ENCODE measurements at places on chromosomes 2 and 18.

- DNase-seq = no peak
These were observed 27.9 kb upstream of the RNU4ATAC start for GRCh38 chr2:121502781-121503180.

DNA sequence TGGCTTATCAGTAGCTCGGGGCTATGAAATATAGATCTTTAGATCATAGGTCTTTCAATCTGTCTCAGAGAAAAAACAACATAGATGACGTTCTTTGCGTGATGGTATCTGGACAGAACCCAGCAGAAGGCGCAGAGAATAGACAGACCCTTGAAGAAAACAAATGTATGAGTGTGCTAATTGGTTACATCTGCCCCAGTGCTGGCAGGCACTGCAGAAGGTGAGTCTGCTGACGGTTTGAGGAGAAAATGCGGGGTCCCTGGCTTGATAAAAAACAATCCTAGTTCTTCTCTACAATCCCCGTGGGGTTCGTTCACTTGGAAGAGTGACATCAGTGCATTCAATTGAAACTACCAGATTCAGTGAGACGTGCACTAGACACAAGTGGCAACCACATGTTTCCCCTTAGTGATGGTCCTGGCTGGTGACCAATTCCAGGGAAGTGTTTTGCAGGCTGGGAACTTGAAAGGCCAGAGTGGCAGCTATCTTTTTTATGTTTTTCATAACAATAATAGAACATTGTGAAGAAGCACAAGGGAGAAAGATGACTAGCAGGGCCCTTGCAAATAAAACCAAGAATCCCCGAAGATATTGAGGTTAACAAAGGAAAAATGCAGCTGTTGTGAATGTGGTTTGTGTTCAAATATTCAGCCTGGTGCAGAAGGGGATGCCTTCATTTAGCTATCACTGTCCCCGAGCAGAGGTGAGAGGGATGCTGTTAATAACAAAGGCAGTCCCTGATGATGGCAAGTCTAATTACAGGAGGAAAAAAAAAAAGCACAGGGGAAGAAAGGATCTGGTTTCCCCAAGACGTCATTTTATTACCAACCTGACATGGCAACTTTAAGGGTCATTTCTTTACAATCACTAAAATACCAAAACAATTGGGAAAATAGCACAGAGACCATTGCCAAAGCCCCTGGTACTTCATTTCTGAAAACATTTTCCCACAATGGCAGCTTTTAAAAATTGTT is 337.6 kb upstream of the FIGN start:
- peak; percentile 83 for DNase-seq

DNA sequence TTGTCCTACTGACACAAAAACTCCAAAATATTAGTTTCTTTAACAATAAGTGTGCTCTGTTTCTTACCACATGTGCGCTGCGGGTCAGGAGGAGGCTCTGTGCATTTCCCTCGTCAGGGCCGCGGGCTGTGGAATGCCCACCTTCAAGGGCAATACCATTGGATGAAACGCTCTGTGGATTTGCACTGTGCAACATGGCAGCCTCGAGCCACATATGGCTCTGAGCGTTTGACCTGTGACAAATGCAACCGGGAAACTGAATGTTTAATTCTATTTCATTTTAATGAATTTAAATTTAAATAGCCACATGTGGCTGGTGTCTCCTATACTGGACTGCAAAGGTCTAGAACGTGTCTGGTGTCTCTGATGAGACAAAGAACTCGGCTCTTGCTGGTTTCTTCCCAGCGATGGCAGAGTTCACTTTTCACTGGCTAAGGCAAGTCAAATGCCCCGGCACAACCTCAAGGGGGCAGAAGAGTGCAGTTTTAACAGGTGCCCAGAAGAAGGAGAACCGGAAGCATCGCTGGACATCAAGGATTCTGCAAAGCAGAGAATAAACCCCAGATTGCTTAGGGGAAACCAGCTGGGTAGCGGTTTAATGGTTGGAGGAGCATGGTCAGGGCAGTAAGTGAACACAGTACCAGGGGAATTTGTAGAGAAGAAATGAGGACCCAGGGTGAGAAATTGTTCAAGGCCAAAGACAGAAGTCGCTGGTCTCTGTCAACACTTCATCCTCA is 37.0 kb upstream of the TMEM18 start:
- DNase-seq = peak; percentile 87

DNA sequence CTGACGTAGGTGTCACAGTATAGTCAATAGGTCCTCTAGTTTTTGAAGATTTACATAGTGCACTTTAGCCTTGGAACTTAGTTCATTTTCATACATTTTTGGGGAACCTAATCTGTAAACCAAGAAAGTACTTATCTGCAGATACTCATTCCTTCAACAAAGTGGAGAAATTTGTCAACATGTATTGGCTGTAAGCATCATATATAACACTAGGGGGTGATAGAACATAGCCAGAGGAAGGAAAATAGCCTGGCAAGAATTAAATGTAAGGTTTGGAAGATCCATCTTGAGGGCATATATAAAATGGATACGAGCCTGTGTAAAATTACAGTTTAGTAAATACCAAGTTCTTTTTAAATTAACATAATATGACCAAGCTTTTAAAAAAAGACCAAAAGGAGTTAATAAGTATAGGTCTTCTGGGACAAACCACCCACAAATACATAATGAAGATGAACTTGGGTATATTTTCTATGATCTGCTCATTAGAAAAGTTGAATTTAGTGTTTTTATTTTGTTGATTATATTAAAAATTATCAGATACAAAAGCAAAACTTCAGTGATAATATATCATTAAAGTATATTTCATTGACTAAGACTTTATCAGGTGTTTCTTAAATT is 18.2 kb downstream of the RPL37A start:
- DNase-seq = peak; percentile 86

- no peak for DNase-seq
These were observed 50.3 kb upstream of the FOSL2 start for GRCh38 chr2:28342081-28342967.

- DNase-seq = no peak
These were observed 59.3 kb upstream of the CCDC68 start for GRCh38 chr18:55018602-55019001.

DNA sequence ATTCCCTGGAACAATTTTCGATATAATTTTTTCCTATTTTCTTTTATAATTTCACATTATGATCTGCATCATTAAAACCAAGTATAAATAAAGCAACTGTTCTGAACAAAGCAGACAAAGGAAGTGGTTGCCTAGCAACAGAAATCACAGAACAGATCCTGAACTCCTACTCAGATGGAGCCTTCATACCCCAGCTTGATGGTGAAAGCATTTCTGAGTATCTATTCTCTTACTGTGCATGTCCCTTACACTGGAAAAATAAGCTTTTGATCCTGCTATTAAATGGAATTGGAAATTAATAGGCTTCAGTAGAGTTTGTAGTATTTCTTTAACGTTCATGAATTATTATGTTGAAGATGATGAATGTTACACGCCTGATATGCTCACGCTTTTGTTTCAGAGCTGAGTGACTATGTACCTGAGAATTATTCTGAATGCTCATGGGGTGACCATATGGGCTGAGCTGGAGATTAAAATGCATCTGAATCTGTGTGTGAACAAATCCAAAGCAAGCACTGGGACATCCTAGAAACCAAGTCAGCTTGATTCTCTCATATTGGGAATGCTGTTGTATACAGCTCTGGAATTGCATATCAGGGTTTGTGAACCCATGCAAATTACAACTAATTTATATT is 254.0 kb downstream of the KCNJ3 start:
- DNase-seq = peak; percentile 69

GRCh38 chr2:55672630-55673029 is 21.0 kb downstream of the PNPT1 start:
- no peak for DNase-seq

DNA sequence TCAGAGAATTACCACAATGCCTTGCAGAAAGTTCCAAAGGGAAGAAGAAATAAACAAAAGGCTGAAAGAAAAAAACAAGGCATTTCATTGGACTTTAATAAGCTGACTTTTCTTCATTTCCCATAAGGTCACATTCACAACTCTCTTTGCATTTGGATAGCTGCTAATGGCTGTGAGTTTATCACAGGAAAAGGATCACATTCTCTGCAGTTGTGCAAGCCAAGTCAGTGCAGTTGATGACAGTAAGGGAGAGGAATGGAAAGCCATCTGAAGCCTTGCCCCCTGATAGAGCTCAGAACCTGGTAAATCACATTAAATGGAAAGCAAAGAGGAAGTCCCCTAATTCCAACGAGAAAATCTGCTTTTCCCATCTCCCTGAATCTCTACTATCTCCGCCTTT is 950.6 kb downstream of the CNTNAP5 start:
- no peak for DNase-seq

GRCh38 chr2:118089139-118089800 is 999 bp downstream of the INSIG2 start:
- DNase-seq = peak; percentile 66

DNA sequence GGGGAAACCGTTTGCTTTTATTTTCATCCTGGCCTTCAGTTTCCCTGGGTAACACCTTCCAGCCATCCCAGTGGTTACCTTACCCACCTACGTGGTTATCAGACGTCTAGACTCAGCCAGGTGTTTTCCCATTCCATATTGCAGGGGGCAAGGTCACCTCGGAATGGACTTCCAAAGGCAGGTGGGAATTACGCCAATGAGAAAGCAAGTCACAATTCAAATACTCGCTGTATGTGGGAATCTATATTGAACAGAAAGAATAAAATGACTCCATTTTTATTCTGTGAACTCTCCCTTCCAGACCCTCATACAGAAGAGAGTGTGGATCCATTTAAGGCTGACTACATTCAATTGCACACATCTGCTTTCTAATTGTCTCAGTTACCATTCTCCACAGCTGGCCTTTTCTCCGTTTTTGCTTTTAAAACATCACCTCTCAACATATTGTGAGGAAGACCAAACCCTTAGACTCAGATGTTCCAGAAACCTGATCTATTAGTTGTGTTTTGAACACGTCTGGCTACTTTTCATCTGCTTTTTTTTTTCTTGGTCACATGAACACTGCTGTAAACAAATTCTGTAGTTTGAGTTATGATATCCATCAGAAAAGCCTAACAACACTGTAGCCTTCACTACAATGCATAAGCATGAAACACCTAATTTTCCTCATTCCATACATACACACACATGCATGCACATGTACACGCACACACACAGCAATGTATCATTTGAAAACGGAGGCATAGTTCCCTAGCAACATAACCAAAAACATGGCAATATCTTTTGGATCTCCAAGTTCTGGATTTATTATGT is 59.8 kb downstream of the BCL2 start:
- peak; percentile 44 for DNase-seq

- no peak for DNase-seq
These were observed 57.4 kb downstream of the STK39 start for GRCh38 chr2:168189835-168190569.

DNA sequence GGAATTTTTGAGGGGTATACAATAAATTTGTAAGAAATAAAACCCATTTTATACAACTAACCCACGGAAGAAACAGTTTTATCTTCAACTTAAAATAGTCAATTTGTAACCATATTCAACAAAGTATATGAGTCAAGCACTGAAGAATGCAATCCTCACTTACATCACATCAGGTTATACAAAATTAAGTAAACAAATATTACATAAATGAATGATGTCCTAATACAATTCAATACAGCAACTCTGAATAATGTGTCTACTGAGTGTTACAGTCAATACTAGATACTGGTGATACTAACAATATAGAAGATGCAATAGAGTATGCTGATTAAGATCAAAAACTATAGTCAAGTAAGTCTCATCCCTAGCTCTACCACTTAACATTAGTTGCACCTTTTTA is 58.6 kb downstream of the FANCL start:
- no peak for DNase-seq

DNA sequence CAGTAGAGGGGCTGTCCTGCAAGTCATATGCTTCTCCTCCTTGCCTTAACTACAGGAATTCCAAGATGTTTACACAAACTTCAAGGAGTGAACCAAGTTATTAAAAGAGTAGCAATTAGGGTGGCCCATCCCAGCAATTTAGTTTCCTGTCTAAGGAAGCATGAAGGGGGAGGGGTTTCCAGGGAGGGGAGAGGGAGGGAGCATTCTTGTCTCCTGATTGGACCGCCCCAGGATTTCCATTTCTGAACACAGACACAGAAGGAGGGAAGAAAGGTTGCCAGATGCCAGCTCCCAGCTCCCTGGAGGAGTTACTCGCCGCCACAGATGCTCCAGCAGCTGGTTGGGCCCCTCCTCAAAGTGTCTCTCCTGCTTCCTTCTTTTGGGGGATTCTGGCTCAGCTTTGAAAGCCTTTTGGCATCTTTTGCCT is 107.6 kb downstream of the TRIB2 start:
- peak; percentile 55 for DNase-seq

DNA sequence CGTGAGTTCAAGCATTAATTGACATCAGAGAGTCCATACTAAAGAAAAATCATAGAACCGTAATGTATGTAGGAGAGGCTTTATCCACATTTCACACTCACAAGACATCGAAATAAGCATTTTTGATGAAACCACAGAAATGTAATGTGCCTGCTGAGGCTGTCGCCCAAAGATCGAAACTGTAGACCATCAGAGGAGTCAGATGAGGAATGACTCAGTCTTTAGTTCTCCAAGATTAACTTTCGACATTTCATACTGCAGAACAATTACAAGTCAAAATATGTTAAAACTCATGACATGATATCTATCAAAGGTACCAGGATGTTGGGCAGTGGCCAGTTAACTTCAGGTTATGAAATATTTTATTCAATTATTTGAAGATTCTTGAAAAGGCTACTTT is 79.6 kb downstream of the RAB31 start:
- no peak for DNase-seq

- DNase-seq = peak; percentile 89
These were observed 9.5 kb downstream of the ZEB2 start for GRCh38 chr2:144510294-144510991.

DNA sequence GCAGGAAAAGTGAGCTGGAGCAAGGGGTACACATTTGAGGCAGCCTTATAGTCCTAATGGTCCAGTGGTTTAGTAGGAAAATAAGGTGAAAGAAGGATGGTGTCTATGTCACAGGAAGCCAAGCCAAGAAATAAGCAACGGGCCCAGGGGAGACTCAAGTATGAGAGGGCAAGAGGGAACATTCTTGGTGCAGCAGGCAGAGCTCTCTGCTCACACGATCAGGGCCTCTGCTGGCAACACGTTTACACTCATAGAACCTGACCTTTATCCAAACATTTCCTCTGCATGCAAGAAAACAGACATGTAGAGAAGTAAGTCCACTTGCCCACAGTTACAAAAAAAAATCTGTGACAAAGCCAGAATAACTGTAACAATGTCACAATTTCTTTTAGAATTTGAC is 32.6 kb upstream of the LRRC30 start:
- no peak for DNase-seq

GRCh38 chr2:77007686-77008085 is 514.5 kb downstream of the LRRTM4 start:
- peak; percentile 54 for DNase-seq

DNA sequence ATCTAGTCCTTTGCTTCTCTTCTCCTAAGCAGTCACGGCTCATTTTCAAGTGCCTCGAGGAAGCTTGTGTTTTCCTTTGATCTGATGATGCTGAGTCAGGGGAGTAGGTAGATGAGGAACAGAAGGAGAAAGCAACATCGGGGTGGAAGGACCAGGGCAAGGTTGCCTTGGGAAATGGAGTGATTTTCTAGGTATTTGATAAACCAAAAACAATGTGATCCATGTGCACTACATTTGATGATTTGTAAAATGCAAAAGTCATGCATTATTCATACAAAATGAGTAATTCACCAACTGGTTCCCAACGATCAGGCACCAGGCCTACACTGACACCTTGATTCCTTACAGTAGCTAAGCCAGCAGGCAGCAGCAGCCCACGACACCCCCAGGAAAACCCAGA is 205.3 kb downstream of the ANAPC1 start:
- DNase-seq = no peak

Data from eye (tissue), 1 donor.